ENCODE measurements at places on chromosomes 5 and 9. TPM values are rescaled to one million over a fixed set of nuclear protein-coding genes. Genes with fewer than 3 reads are reported as not detected.

Gene PCDHGA6
- 0.73 TPM for total RNA-seq

Gene ORM1
- total RNA-seq = not detected

Gene ZBED3
- 4.7 TPM for total RNA-seq

Gene LCN10
- total RNA-seq = not detected

Gene BICD2
- total RNA-seq = 43.3 TPM

Gene SPATA31A3
- total RNA-seq = not detected

Gene SPINK13
- total RNA-seq = not detected

Gene GPR150
- total RNA-seq = 1.9 TPM

Gene PCDHGA2
- total RNA-seq = 0.79 TPM

Gene SLC4A9
- not detected for total RNA-seq

Gene NKD2
- total RNA-seq = 0.25 TPM

Gene EQTN
- not detected for total RNA-seq

Gene HSD17B3
- total RNA-seq = not detected

Gene CER1
- not detected for total RNA-seq

Gene SLC6A19
- total RNA-seq = not detected

Gene CERCAM
- total RNA-seq = 19.5 TPM

Gene TLR4
- total RNA-seq = 147 TPM

Gene BSPRY
- total RNA-seq = not detected

Gene TLX3
- not detected for total RNA-seq

Gene IL3
- not detected for total RNA-seq

Gene MARVELD2
- total RNA-seq = 2.3 TPM

Gene INSL4
- not detected for total RNA-seq

Gene IL4
- total RNA-seq = not detected

Gene PAXX
- 65.9 TPM for total RNA-seq

Gene OBP2B
- not detected for total RNA-seq

Gene CORO2A
- total RNA-seq = 0.84 TPM

Gene GRHPR
- 154 TPM for total RNA-seq

Gene SLC34A3
- total RNA-seq = not detected

Gene HAPLN1
- not detected for total RNA-seq

Gene MOB3B
- total RNA-seq = 0.30 TPM

Gene PRRX2
- 0.20 TPM for total RNA-seq

Gene FAT2
- total RNA-seq = not detected

Gene PCA3
- total RNA-seq = 0.13 TPM

Gene PDZD2
- total RNA-seq = 4.5 TPM

Gene NDFIP1
- total RNA-seq = 53.1 TPM

Gene CLIC3
- not detected for total RNA-seq

Gene CDH9
- not detected for total RNA-seq

Gene EIF4E1B
- not detected for total RNA-seq

Gene ARHGEF37
- total RNA-seq = 3.3 TPM

Gene WHRN
- total RNA-seq = 0.79 TPM

Gene GPR151
- not detected for total RNA-seq

Gene SHOC1
- total RNA-seq = not detected

All from mammary microvascular endothelial cell (primary cell).